ENCODE measurements at places on chromosomes 2 and 18. TPM values are rescaled to one million over a fixed set of nuclear protein-coding genes. Genes with fewer than 3 reads are reported as not detected.
A peak's percentile ranks its signal among the peaks of the same experiment; 100 is the strongest.

Gene PDK1
- total RNA-seq, result 42.6 TPM

Gene ALKAL2
- total RNA-seq, result 0.28 TPM

Gene AMER3
- not detected for total RNA-seq

Gene IL36RN
- total RNA-seq, result not detected

Gene R3HDM1
- total RNA-seq, result 65.8 TPM

Gene SOX11
- not detected for total RNA-seq

Gene GLB1L
- 4.9 TPM for total RNA-seq

Gene HOXD9
- total RNA-seq, result not detected

- DNase-seq, result no peak
- no peaks in the 10 kb centered on the region for H3K4me1 ChIP-seq
- H3K36me3 ChIP-seq, result no peaks in the 10 kb centered on the region
- no peak overlapping the region for H3K4me3 ChIP-seq
- no peak overlapping the region for H3K27ac ChIP-seq
Measured at GRCh38 chr2:184444623-184445223, 153.6 kb upstream of the ZNF804A start.

DNA sequence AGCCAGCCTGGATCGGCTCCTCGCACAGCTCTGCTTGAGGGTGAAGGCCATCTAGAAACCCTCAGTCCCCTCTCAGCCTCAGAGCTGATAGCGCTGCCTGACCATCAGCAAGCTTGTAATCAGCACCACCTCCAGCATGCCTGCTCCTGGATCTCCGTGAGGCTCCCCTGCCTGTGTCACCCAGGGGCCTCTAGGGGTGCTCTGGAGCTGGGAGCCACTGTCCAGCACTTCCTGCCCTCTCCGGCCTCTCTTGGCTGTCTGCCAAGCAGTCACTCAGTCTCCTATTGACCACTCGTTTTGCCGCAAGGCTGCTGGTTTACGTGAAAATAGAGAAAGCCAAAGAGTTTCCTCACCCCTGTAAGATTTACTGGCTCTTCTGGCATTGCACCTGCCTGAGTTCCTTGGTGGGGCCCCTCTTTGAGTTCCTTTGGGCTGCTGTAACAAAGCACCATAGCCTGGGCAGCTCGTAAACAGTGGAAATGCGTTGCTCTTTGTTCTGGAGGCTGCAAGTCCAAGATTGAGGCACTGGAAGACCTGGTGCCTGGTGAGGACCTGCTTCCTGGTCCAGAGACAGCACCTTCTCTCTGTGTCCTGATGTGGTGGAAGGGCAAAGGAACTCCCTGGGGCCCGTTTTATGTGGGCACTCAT, 17.9 kb downstream of the CAPN10 start:
- H3K27ac ChIP-seq, result peak overlapping the region; percentile 41
- H3K4me3 ChIP-seq, result no peak overlapping the region
- H3K36me3 ChIP-seq, result peaks cover 7% of the 10 kb centered on the region
- DNase-seq, result no peak

DNA sequence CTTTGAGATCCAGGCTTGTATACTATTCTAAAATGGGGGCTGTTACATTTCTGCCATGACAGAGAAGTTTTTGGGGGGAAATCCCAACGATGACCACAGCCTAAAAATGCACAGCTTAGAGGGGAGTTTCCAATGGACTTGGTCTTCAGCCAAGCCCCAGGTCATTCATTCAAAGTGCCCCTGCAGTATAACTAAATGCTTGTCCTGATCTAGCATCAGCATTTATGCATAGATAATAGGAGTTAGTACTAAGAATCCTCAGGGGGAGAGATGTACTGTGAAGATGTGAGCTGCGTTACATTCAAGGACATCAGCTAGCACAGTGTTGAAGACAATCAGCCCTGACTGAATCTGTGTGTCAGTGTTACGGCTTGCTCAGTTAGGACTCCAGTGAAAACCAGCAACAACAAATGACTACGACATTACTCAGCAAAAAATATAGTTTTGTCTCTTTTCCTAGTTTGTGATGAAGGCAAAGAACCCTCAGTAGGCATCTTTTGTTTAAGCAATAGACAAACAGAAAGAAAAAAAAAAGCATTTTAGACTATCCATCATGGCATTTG, 160.9 kb downstream of the ZEB2 start:
- DNase-seq, result no peak
- peak overlapping the region; percentile 68 for H3K27ac ChIP-seq
- no peaks in the 10 kb centered on the region for H3K27me3 ChIP-seq
- peaks cover 16% of the 10 kb centered on the region for H3K4me1 ChIP-seq

GRCh38 chr2:207051385-207051965, 112.2 kb downstream of the CPO start:
- H3K36me3 ChIP-seq, result no peaks in the 10 kb centered on the region
- no peak for DNase-seq
- H3K4me3 ChIP-seq, result no peak overlapping the region
- H3K27me3 ChIP-seq, result peaks cover 11% of the 10 kb centered on the region

DNA sequence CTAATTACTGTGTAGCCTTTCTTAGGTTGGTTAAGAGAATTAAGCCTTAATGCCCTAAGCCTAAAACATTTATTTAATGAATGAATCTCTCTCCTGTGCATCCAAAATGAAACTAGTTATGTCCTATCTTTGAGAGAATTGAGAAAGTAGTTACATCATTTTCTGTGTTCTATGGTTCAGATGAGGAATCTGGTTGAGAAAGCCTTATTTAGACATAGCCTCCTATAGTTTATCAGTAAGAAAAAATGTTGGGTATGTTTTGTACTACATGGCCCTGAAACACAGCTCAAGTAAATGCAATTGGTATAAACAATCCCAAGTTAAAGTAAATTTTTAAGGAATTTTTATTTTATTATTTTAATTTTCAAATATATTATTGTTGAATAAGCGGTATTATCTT, 25.9 kb upstream of the RAMP1 start:
- peaks cover 15% of the 10 kb centered on the region for H3K27me3 ChIP-seq
- H3K36me3 ChIP-seq, result no peaks in the 10 kb centered on the region
- no peak overlapping the region for H3K4me3 ChIP-seq
- DNase-seq, result no peak
- H3K4me1 ChIP-seq, result peaks cover 2% of the 10 kb centered on the region

- DNase-seq, result no peak
- no peak overlapping the region for H3K27ac ChIP-seq
- H3K4me1 ChIP-seq, result peaks cover 11% of the 10 kb centered on the region
- no peak overlapping the region for H3K4me3 ChIP-seq
Measured at GRCh38 chr2:222756951-222757650, 85.6 kb downstream of the MOGAT1 start.

DNA sequence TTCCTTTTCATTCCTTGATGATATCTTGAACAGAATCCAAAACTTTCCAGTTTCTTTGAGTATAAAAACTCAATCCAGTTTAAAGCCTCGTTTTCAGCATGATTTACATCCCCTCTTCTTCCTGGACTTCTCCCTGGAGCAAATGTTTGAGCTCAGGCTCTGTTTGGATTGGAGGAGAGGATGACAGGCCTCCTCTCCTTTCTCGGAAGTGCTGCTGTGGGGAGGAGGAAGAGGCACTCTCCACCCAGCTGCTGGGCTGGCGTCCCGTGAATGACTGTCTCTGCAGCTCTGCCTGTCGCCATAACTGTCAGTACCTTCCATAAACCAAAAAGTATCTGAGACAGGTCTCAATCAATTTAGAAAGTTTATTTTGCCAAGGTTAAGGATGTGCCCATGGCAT, 238.2 kb upstream of the AGAP1 start:
- H3K4me1 ChIP-seq, result no peaks in the 10 kb centered on the region
- no peak overlapping the region for H3K27ac ChIP-seq
- no peak overlapping the region for H3K4me3 ChIP-seq
- no peak for DNase-seq
- peaks cover 20% of the 10 kb centered on the region for H3K27me3 ChIP-seq
- no peaks in the 10 kb centered on the region for H3K36me3 ChIP-seq

DNA sequence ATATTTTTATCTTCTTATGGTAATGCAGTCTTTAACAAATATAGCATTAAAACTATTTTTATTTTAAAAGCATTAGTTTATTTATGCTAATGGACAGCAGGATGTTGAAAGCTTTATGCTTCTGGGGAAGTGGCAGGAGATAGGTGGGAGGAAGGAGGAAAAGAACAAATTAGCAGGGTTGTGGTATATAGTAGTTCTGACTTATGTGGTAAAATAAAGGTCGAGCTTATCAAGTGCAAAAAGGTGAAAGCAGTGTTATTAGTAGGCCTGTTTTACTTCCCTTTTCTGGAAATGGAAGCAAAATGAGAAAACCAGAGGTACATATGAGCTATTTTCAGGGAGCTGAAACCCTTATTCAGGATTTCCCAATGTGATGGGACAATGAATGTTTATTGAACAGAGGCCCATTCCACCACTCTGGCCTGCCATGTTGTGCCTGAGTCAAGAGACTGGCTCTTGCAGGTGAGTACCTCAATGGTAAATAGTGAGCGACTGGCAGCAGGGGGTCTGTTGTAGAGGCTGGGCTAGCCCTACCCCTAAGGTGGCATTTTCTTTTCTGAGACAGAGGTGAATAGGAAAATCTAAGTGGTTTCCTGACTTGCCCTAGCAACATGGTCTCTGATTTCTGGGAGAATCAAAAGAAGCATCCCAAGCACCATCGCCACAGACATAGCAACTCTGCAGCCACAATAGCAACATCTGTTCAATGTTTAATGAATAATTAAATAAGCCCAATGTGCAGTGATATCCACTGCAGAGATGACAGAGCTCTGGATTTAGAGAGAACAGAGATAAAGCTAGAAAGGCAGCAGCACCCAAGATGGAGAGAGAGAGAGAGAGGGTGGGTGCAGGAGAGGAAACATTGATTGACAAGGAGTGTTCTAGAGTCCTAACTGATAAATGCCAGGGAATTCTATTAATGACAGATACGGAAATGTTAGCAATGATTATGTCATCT, 119.7 kb downstream of the UPP2 start:
- H3K27me3 ChIP-seq, result peaks cover 5% of the 10 kb centered on the region
- no peak overlapping the region for H3K4me3 ChIP-seq
- no peaks in the 10 kb centered on the region for H3K4me1 ChIP-seq
- H3K27ac ChIP-seq, result no peak overlapping the region
- no peaks in the 10 kb centered on the region for H3K36me3 ChIP-seq

DNA sequence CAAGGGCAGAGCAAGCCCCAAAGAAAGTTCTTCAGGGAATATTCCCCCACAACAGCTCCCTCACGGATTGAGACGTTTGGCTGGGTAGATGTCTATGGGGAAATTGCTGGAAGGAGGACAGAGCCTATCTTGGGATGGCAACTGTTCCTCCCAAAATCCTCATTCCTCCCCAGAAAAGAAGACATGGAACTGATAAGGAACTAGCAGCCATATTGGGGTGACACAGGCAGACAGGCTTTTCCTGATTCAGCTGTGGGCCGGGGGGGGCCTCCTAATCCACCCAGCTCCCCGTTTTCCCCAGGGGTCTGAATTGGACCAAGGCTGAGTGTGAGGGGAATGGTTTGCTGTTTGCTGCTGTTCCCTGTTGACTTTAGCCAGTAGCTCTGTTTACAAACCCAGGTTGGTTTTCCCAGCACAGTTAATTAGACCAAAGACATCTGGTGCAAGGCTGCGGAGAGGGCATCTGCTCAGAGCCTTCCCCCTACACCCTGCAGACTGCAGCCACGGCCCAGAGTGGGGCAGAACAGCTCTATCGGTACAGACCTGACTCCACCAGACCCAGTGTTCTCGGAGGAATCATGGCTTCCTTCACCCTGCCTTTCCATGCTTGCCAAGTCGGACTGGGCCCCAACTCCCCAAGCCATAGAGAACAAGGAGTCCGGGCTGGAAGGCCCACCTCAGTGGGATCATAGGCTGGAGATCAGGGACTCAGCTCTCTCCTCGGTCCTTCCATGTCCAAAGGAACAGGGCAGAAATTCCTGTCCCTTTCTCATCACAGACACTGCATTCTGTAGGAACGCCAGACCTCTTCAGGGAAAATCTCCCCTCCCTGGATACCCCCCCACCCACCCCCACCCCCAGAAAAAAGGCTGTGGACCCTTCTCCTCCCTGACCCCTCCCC, 1.7 kb upstream of the PKDCC start:
- DNase-seq, result no peak

DNA sequence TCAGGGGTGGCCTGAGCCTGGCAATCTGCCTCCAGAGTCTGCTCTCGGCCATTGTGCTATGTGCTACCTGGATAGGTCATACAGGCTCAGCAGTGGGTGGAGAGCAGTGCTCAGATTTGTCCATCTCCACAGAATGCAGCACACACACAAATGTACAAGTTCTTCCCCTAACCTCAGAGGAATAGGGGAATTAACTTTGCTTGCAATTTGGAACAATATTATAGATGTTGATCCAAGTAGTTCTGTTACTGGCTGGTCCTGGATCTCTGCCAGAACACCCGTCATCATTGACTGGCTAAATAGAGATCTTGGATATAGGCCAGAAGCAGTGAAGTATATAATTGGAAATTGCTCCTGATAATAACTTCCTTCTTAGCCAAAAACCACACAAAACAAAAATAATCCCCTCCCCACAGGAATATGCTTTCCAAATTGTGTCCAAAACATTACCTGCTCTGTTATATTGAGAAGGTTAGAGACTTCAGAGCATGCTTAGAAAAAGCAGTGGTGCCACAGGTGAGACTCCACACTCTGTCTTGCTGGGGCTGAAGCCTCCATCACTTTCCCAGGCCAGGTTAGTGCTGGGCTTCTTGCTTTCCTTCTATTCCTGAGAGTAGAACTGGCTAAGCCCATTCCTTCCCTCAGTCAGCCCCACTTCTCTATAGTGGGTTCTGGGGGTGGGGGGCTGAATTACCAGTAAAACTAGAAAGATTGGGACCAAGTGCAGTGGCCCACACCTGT, 38.8 kb downstream of the NCAPH start:
- H3K4me1 ChIP-seq, result no peaks in the 10 kb centered on the region
- no peak overlapping the region for H3K4me3 ChIP-seq
- H3K36me3 ChIP-seq, result peaks cover 51% of the 10 kb centered on the region
- H3K27me3 ChIP-seq, result no peaks in the 10 kb centered on the region

DNA sequence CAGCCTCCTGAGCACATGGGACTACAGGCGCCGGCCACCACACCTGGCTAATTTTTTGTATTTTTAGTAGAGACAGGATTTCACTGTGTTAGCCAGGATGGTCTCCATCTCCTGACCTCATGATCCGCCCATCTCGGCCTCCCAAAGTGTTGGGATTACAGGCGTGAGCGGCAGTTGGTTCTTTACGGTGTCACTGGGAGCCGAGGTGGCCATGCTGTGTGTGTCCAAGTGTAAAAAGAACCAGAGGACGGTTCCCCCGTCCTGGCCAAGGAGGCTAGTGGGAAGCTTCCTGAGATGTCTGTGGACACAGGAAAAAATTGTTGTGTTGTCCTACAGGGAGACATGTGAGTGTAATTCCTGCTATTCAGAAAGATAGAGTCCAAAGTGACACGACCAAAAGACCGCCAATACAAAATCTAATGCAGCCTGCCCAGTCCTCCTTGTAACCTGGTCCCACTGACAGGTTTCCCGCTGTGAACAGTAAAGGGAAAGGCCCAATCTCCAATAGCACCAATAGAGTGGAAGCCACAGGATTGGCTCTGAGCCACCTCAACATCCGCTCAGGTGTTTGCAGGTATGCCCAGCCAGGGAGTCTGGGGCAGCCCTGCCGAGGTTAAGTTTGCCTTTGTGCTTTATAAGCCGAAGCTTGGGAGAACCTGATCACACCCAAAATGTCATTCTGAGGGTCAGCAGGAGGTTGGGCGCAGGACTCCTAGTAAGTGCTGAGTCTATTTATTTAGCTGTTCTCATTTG, 40.6 kb downstream of the NCK2 start:
- no peaks in the 10 kb centered on the region for H3K27me3 ChIP-seq
- no peak overlapping the region for H3K4me3 ChIP-seq
- peaks cover 78% of the 10 kb centered on the region for H3K4me1 ChIP-seq
- peak overlapping the region; percentile 19 for H3K27ac ChIP-seq

- no peaks in the 10 kb centered on the region for H3K36me3 ChIP-seq
- H3K27ac ChIP-seq, result no peak overlapping the region
- H3K4me1 ChIP-seq, result no peaks in the 10 kb centered on the region
- H3K27me3 ChIP-seq, result peaks cover 4% of the 10 kb centered on the region
- no peak overlapping the region for H3K4me3 ChIP-seq
- no peak for DNase-seq
Measured at GRCh38 chr2:217523286-217523685, 479.5 kb downstream of the TNS1 start.
